ENCODE measurements at places on chromosomes 3 and 15.
A peak's percentile ranks its signal among the peaks of the same experiment; 100 is the strongest.

GRCh38 chr3:145889730-145890129 is 271.3 kb downstream of the PLOD2 start:
- no peak for DNase-seq

GRCh38 chr3:99965077-99965476 is 147.4 kb downstream of the CMSS1 start:
- no peak for DNase-seq

DNA sequence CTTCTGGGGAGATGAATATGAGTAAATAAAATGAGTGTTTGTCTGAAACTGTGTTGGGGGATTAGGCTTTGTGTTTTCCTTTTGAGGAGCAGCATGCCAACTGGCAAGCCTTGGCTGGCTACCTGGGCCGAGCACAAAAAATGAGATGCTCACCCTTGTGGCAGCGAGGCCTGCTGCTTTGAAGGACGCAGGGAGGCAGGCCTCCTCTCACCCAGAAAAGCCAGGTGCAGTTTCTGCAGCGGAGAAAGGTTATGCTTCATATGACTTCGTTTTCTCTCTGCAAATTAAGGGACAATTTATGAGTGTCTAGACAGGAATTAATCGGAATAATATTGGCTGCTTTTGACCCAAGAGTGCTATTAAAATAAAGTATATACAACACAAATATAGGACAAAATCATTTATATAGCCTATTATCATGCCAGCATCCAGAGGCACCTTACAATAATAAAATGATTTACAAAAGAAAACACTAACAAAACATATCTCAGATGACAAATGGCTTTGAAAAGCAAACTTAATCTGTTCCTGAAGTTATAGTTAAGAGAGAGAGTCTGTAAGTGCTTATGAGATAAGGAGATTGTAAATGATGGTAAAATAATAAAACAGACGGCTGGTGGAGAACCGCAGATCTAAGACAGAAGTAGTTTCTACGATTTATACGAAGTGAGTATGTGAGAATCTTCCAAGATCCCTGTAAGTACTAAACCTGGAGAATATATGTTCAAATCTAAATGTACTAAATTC is 682.8 kb upstream of the NR2F2 start:
- no peak for DNase-seq

DNA sequence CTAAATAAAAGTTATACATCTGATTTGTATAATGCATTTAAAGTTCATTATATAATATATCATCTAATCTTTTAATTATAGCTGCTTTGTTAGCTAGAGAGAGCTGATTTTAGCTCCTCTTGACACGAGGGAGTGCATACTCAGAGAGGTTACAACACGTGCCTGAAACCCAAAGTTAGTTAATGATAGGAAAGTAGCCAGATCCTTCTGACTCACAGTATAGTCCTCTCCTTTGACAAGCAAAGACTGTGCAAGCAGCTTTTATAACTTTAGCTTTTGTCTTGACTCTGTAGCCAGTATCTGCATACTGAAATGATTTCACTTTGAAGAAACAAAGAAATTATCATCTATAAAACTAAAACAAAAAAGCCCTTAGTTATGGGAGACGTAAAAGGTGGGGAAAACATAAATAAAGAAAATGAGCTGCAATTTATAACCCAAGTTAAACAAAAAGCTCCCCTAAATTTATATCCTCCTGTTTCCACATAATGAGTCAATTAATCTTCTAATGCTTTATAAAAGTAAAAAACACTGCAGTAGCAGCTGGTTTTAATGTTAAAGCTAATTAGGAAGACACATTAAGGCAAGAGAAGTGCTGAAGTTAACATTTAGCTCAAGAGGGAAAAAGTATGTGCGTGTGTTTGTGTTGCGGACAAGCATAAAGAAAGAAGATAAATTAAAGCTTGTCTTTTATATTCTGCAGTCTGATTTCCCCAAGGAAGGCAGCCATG is 13.1 kb downstream of the GABRR3 start:
- DNase-seq = no peak

DNA sequence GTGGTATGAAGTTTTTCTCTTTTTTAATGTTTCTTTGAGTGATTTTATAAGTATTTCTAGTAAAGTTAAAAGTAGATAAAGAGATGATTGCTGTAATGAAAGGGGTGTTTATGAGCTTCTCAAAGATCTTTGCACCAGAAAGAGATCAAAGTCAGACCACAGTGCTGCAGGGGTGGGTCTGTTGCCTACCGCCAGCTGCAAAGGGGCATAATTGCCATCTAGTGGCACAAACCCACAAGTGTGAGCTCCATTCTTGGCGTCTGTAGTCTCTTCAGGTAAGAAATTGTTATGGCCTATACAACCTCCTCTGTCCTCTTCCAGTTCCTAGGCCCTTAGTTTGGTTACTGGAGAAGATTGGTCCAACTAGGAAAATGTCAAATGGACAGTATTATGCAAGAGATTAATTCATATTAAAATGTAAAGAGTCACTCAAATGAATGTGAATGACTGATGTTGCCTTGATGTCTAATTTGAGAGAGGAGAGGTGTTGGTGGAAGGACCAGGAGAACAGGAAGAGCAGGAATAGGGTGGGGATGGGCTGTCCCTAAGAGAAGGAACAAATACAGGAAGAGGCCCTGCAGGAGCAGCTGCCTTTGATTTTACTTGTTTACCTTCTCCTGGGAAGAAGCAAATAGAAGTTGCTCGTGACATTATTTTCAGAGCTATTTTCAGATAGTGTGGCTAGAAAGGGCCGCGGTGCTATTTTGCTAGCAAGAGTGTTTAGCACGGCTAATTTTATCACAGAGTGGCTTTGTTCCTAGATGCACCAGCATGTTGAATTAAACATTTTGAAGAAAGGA is 53.0 kb upstream of the GSK3B start:
- DNase-seq = no peak

GRCh38 chr3:111538681-111539083 is 3.3 kb upstream of the CD96 start:
- DNase-seq = peak; percentile 28

DNA sequence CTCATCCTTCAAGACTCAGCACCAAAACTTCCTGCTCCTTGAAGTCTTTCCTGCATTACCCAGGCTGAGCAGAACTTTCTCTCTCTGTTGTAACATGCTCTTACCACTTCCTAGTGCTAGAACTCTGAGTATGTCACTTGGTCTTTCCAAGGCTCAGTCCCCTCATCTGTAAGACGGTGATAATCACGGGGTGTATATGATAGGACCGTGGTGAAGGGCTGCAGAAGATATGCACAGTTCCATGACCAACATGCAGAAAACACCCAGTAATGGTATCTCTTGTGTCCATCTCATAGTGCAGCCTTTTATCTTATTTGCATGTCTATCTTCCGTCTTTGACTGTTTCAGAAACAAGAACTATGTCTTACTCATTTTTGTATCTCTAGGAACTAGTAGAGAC is 154.5 kb downstream of the ZNF621 start:
- DNase-seq = no peak

DNA sequence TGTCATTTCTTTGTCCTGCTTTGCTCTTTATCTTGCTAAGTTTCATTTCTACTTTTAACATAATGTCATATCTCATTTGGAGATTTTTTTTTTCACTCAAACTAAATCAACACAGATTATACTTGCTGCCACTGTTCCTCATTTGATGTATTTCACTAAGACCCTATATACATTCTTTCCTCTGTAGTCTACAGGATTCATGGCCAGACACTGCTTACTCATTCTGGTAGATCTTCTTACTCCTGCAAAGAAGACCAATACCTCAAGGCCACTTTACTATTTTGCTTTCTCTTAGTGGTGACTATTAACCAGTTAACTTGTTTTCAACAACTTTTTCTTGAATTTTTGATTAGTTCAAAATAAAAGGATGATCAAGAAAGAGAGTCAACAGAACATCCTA is 26.6 kb downstream of the SLC24A5 start:
- no peak for DNase-seq

DNA sequence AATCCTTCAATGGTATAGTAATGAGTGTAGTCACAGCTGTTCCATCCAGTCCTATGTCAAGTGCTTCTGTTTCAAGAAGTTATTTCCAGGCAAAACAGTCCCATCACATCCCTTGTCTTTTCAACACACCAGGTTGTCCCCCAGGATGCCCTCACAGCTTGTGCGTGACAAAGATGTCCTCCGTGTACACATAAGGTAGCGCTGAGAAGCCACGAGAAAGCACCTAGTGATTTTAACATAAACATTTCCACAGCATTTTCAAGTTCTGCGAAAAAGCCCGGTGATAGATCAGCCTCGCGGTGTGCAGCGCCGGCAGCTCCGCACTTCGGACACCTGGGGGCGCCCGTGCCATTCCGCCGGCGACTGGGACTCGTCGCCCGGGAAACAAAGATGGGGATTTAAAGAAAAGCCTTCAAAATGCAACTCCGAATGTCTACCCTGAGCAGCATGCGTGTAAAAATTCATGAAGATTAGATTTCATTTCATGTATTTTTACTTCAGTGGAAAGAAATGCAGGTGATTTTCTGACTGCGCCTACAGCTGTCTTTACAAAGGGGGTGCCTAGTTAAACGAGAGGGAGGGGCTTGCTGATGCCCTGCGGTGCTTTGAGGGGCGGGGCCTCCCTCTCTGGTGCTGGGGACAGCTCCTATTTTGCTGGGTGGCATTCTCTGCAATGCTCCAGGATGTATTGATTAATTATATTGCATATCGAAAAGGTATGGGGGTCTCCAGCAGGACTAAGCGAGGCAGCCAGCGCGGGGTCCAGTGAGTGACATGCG is 49.9 kb downstream of the KY start:
- peak; percentile 38 for DNase-seq

- no peak for DNase-seq
Measured at GRCh38 chr15:89043031-89044002, 44.9 kb upstream of the ABHD2 start.

DNA sequence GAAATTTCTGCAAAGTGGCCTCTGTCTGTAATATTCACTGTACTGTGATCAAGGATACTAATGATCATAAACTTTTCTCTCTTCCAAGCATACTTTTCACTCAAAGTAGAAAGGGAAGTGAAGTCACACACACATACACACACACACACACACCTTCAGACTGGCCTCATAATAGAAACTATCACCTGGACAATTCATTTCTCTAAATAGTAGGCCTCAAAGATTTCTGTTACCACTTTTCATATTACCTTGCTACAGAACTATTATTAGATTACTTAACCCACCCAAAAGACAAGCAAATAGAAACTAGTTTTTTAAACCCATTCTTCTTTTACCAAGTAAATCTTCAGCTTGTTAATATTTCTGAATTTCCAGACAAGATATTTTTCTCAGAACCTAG is 12.2 kb downstream of the CPB1 start:
- no peak for DNase-seq

- no peak for DNase-seq
Measured at GRCh38 chr3:171778493-171778892, 31.8 kb downstream of the PLD1 start.

GRCh38 chr3:52503788-52504424 is 8.8 kb downstream of the STAB1 start:
- DNase-seq = no peak

DNA sequence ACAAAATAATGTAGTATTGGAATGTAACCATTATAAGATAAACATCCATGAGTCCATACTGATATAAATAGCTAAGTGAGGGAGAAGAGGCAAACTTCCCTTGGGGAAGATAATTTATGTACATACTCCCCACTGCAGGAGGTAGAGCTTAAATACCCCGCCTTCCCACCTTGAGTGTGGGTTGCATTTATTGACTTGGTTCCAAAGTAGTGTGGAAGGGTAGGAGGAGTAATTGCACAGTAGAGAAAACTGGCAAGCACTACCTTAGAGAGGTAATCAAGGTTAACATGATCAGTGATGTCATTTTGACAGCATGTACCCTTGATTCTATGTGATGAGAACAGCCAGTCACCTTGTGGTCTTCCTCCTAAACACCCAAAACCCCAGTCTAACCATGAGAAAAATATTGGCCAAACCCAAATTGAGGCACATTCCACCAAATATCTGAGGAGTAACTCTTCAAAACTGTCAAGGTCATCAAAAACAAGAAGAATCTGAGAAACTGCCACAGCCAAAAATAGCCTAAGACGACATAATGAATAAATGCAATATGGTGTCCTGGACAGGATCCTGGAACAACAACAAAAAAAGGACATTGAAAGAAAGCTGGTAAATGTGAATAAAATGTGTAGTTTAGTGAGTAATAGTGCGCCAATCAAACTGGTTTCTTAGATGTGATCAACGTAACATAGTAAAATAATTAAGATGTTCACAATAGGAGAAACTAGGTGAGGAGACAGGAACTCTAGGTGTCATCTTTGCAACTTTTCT is 774 bp upstream of the CNOT10 start:
- DNase-seq = no peak

DNA sequence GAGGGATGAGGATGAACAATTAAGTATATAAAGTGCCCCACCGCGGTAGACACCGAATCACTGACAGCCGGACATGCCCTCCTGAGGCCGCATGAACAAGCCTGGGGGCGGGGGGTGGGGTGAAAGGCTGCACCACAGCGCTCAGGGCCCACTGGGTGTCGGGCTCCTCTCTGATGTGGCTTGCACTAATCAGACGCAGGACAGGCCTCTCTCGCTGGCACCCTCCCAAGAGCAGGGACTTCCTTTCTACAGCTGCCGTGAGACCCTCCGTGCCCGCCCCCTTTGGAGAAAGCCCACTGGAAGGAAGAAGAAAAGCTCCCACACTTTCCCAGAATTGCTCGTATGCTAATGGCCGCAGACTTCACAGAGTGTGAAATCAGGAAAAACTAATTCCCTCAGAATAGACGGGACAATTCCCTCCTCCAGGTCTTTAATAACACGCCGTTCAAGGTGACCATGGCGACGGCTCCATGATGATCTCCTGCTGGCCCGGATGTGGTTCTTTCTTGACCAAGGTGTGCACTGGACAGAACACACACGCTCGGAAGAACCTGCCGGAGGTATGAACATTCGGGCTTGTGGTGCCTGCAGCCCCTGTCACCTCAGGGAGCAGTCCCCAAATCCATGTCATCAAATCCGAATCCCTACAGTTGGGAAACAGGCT is 32.0 kb downstream of the IQSEC1 start:
- no peak for DNase-seq

GRCh38 chr3:183061391-183062172 is 37.7 kb downstream of the MCCC1 start:
- DNase-seq = no peak

Measured in RCC 7860 (cell line).